ENCODE measurements at places on chromosomes 7 and 10.

- no peak for DNase-seq
These were observed at the start of gene GRB10 for GRCh38 chr7:50782375-50783208. Gene GRB10 (minus strand): TSS chr7:50782896. CDS start chr7:50732322, 50,574 bp downstream.

DNA sequence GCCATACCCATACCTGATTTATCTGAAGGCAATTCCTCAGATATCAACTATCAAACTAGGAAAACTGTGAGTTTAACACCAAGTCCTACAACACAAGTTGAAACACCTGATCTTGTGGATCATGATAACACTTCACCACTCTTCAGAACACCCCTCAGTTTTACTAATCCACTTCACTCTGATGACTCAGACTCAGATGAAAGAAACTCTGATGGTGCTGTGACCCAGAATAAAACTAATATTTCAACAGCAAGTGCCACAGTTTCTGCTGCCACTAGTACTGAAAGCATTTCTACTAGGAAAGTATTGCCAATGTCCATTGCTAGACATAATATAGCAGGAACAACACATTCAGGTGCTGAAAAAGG is 69.0 kb upstream of the RSBN1L start:
- no peak for DNase-seq

DNA sequence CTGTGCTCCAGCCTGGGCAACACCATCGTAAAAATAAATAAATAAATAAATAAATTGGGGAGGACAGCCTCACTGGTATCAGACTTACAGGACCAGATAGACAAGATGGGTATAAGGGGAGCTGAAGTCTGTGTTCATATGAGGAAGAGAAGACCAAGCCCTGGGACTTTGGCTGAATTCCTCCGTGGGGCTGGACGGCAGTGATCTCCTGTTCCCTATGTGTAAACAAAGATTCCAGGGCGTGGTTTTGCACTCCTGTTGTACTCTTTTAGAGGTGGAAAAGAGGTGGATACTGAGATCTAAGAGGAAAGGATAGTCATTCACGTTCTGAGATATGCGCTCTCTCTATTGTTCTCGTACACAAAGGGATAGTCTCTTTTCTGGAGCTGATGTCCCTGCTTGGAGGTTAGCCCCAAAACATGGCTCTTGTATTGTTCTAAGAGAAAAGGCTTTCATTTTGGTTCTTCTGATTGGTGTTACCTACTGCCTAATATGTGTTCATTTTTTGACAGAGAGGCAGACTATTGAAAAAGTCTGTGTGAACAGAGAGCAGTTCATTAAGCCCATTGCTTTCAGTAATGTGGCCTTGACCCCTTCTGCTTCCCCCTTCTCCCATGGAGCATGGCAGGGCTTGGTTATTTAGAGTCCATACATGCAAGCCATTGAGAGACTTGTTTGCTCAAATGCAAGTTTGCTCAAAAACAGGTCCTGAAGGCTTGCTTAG is 12.3 kb downstream of the KCTD7 start:
- no peak for DNase-seq

- DNase-seq, result no peak
These were observed 140.4 kb upstream of the AUTS2 start for GRCh38 chr7:69457595-69458504.

GRCh38 chr7:54080971-54081370 is 461.2 kb upstream of the VSTM2A start:
- DNase-seq, result no peak

DNA sequence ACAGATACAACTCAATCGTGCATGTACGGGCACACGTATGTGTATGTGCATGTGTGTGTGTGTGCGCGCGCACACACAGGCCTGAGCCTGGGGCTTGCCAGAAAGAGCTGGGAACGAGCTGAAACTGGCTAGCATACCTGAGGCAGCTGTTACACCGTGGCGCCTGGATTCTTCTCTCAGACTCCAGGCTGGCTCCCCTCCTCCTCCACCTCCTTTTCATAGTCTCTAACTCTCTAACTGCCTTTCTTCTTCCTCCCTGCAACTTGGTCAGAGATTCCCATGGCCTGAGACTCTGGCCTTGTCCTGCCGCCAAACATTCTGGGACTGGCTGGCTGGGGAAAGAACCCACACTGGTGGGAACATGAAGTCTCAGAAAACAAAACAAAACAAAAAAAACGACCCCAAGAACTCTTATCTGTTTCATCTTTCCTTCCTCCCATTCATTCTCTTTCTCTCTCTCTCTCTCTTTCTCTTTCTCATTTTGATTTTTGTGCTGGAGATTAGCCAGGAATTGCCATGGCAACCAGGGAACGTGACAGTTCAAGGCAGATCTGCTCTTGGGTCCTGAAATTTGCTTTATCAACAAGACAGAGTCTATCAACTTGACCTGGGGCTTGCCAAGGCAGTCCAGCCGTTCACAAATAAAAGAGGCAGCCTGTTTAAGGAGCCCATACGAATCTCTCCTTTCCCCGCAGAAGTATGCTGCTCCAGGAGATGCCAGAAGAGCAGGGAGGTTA is 76.8 kb upstream of the SEM1 start:
- no peak for DNase-seq

DNA sequence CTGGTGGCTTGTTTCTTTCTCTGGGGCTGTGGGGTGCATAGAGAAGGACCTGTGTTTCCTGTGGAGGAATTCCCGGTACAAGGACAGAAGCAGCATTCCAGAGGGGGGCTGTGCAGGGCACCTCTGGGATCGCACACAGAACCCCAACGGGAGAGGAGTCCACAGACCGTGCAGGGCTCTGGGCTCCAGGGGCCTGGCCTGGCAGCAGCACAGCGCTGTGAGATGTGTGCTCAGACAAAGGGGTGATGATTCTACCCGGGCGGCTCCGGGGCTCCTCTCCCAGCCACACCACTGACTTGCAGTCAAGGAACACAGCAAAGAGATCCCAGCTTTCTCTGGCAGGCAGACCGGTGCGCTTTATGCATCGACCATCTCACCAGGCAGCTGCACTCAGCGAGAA is 6.9 kb upstream of the SHH start:
- no peak for DNase-seq

DNA sequence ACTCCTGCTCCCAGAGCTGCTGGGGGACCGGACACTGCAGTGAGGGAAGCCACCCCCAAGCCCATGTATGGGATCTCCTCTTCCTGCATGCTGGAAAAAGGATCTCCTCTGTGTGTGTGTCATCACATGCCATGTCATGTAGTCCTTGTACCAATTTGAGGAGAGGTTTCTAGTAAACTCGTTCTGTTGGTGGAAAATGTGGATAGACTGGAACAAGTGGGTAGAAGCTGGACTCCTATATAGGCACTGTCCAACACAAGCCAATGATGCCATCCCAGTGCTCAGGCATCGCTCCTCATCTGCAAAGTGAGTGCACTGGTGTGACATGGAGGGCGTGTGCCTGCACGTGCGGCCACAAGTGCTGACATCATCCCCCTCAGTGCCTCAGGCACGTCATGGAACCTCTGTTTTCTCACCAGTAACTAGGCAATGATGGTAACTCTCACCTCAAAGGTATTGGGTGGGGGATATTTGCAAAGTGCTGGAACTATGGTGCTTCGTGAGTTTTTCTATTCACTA is 19.3 kb downstream of the MYO1G start:
- no peak for DNase-seq

GRCh38 chr10:88952647-88953111 is at the start of gene ACTA2:
Gene ACTA2 (minus strand): TSS chr10:88952773. CDS start chr10:88948930, 3,843 bp downstream.
- no peak for DNase-seq

DNA sequence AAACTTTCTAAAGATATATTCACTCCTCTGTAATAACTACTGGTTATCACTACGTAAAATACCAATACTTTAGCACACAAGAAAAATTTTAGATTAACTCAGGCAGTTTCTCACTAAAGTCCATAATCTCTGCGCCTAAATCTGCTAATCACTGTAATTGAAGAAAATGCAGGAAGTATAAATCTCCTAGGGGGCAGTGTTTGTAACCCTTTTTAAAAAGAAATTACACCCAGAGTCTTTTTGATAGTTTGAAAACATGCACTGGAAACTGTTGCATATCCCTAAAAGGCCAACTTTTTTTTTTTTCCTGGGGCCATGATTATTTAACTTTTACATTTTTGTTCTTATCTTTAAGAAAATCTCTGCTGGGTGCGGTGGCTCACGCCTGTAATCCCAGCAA is 209.6 kb downstream of the KIAA1217 start:
- DNase-seq, result no peak

DNA sequence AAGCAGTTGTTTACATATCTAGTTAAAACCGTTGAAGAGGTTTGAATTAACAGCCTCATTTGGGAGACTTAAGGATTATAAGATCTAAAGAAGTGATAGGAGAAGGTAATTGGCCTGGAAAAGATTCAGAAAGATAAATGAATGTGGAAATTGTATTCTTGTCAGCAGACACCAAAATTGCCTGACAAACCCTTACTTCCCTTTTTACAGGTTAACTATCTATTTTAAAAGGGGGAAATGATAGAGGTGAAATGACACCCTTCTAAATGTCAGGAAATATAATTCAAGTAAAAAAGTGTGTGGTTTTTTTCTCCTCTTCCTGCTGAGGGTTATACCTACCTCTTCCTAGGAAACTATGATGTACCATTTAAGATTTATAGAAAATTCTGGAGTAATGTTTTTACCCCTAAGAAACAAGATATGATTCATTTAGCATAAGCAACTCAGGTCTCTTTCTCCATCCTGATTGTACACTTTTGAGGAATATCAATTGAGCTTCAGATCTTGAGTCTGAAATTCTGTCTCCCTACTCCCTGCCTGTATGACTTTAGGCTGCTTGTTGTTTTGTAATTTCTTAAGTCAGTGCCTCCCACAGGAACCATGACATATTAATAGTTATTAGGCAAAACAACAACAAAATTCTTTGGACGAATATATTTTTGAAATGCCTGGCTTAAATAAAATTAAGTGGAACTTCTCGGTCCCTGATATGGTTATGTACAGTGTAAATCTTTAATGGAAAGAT is 250.4 kb downstream of the RNLS start:
- DNase-seq, result no peak

All from Panc1 (cell line).